Osteocyte (in vitro differentiated cells): ENCODE measurements at places on chromosomes 11 and 22. TPM values are rescaled to one million over a fixed set of nuclear protein-coding genes. Genes with fewer than 3 reads are reported as not detected.

POU2F3 gene
- total RNA-seq: not detected in 2 replicates

GRCh38 chr22:27262361-27262760, 539.2 kb downstream of the MN1 start:
- DNase-seq: no peak

- peak; percentile 99 for DNase-seq
Observed at GRCh38 chr11:46242952-46243795, 34.3 kb upstream of the CREB3L1 start.

- DNase-seq: no peak
Observed at GRCh38 chr11:130095326-130095725, 25.6 kb downstream of the APLP2 start.

DNA sequence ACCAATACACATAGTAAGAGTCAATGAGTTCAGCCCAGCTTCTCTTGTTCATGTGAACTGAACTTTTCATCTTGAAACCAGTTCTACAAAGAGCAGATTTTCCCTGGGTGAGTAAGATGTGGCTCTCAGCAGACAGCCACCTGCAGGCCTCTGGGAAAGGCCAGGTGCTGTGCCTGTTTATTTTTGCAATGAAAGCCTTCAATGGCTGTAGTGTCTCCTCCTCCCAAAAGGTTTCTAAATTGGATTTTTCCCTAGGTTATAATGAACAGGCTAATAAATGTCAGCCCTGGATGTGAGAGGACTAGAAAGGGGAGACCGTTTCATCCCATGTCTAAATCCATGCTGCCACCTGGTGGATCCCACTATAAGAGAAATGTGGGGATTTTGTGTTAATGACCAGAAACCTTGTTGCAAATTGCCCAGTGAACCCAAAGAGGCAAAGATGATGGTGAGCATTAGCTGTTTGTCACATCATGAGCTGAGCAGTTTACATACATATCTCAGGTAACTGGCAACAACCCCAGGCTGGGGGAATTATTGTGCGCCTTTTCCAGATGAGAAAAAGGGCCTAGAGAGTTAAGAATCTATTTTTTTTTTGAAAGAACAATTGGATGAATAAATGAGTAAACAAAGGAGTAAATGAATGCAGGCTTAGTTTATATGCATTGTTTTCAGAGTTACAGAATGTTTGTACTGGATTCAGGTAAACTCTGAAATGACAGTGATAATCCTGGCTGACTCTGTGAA, 12.7 kb downstream of the C11orf91 start:
- peak; percentile 84 for DNase-seq

- no peak for DNase-seq
Observed at GRCh38 chr11:77806993-77807392, 13.5 kb downstream of the RSF1 start.

DNA sequence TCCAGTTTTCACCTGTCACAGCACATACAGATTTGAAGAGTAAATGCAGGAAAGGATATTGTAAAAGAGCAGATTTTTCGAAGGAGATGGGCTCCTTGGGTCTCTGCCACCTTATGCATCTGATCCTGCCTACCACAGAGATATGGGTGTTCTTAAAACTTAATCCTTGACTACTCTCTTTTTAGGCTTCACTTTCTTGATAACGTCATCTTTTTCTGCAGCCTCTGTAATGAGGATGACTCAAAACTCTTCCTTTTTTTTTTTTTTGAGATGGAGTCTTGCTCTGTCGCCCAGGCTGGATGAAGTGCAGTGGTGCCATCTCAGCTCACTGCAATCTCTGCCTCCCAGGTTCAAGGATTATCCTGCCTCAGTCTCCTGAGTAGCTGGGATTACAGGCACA, 7.8 kb downstream of the PRR14L start:
- DNase-seq: no peak

DNA sequence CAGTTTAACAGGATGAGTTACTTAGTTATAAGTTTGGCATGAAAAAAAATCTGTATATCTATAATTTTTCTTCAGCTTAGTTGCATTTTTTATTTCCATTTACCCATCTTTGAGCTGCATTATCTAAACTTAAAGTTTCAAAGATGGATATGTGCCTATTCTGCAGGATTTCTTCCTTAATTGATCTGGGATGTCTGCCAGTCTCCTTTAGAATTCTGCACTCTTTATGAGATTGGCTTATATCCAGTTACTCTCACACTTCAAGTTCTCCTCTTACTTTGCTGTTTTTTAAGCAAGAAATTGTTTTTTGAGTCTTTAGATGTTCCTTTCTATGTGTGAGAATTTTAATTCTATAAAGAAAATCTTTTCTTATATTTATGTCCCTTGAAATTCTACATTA, 5.1 kb upstream of the PDGFD start:
- DNase-seq: no peak

DNA sequence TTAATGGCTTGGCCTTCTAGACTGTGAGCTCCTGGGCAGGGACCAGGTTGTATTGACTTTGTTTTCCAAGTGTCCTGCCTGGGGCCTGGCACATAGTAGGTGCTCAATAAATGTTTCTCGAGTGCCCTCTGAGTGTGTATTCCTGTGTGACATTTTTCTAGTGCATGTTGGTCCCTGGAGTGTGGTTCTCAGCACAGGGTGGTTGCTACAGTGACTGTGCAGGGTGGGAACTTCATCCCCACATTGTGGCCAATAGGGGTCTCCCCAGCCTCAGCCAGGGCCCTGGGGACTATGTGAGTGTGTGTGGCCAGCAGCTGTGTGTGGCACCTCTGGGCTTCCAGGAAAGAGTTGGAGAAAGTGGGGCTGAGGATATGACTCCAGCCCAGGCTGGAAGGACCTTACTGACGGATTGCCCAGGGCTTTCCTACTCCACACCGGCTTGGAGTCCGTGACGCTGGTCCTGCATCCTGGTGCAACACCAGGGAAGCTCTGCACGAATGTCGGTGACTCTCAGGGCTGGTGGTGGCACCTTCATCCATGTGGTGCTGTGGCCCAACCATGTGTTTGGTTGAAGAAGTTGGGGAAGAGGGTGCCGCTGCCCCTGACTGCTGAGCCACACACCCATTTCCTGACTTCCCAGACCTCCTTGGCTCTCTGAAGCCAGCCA, 9.0 kb upstream of the MARK2 start:
- DNase-seq: no peak
